ENCODE measurements at places on chromosomes 4 and X.

DNA sequence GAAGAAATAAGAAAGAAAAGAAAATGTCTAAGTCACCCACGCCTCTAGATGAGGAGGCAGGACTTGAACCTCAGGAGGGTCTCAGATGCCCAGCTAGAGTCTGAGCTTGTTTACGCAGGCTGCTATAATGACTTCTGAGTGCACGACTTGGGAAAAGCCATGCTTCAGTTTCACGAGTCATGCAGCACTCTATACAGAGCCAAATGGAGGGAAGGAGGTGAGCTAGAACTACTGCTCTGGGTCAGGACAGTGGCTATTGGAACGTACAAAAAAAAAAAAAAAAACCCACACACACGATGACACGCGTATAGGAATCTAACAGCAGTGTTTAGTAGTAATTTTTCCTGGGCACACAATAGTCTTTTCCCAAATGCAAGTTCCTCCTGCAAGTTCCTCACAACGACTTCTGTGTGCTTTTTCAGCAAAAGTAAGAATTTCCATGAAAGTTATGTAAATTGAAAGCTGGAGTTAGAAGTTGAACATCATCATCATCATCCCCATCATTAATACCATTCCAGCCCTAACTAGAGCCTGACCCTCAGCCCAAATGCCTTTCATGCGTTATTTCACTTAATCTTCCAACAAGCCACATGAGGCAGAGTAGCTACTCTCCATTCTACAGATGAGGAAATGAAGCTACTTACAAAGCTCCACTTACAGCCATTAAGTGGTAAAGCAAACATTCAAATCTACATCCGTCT is 36.6 kb downstream of the IRF2 start:
- DNase-seq: peak; percentile 54

- DNase-seq: no peak
These were observed 413.1 kb downstream of the GBA3 start for GRCh38 chr4:23105759-23106370.

GRCh38 chr4:69563424-69563823 is 67.7 kb upstream of the UGT2B4 start:
- DNase-seq: no peak

DNA sequence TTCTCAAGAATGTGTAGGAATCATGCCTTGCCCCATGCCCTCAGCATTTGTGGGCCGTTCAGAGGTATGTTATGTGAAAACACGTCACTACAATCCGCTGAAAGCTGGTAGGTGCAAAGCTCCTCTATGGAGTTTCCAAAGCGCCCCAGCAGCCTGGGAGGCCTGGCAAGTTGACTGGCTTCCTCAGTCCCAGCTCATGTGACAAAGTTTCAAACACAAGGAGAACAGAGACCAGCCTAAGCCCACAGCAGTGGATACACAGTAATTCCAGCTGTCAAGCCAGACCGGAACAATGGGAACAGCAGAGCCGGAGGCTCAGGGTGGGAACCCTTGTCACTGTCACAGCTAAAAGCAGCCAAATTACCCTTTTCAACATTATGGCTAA is 33.5 kb downstream of the NAT8L start:
- DNase-seq: peak; percentile 28

DNA sequence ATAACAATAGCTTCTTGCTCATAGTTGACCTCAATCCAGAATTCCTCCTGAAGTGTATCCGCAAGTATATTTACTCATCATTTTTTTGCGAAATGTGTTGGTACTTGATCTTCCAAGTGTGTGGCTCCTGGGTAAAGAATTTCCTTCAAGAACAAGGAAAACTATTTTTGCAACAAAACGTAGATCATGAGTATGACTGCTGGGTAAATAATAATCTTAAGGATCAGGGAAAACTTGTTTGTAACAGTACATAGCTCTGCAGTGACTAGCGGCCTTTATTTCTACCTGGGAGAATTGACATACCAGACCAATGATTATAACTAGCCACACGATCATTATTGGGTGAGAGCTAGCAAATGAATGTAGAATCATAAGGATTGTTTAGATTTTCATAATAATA is 1311.7 kb downstream of the ARAP2 start:
- DNase-seq: no peak

- DNase-seq: no peak
These were observed 197.1 kb downstream of the LRBA start for GRCh38 chr4:150817804-150818528.

- no peak for DNase-seq
These were observed 35.0 kb downstream of the RFC1 start for GRCh38 chr4:39331191-39331590.

GRCh38 chrX:69073241-69073640 is 92.0 kb downstream of the PJA1 start:
- DNase-seq: no peak

GRCh38 chrX:23554304-23554703 is 113.0 kb upstream of the PRDX4 start:
- DNase-seq: peak; percentile 25

- DNase-seq: no peak
These were observed 163.5 kb upstream of the UGT8 start for GRCh38 chr4:114435116-114435515.

- DNase-seq: no peak
These were observed 122.4 kb upstream of the HAND2 start for GRCh38 chr4:173652283-173652931.

DNA sequence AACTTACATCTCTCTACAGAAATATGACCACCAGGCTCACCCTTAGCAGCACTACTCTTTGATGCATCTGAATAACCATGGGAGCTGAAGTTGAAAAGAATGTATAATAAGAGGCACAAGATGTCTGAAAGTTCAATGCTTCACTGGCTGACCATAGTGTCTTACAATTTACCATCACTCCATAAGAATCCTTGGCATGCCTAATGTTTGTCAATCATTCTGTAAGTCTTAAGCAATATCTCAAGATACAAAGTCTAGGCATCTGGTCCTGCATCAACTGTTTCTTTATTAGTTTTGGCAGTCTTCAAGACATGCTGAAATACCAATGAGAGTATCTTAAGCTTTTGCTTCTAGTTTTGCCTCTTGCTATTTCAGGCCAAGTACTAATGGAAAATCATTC is 755.5 kb downstream of the STIM2 start:
- no peak for DNase-seq

DNA sequence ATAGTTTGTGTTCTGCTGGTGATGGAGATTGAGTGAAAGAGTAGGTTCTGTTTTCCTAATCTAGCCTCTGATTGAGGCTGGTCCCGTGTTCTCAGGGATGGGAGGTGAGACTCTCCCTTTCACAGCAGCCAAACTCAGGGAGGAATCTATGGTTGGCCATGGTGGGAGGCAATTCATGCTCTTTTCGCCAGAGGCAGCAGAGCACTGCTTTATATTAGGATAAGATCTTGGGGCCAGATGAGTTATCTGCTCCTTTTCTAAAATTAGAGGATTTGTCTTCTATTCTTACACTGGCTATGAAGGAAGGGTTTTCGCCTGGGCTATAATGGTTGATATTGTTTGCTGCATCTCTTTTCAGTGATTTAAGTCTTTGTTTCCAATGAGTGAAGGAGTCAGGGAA is 63.9 kb upstream of the NLGN4X start:
- DNase-seq: no peak

- peak; percentile 67 for DNase-seq
These were observed 3.8 kb upstream of the GUCY2F start for GRCh38 chrX:109485470-109486340.

GRCh38 chr4:55742655-55743202 is 76.9 kb upstream of the EXOC1L start:
- peak; percentile 1 for DNase-seq

GRCh38 chr4:186351668-186352194 is 85.7 kb downstream of the F11 start:
- DNase-seq: no peak

DNA sequence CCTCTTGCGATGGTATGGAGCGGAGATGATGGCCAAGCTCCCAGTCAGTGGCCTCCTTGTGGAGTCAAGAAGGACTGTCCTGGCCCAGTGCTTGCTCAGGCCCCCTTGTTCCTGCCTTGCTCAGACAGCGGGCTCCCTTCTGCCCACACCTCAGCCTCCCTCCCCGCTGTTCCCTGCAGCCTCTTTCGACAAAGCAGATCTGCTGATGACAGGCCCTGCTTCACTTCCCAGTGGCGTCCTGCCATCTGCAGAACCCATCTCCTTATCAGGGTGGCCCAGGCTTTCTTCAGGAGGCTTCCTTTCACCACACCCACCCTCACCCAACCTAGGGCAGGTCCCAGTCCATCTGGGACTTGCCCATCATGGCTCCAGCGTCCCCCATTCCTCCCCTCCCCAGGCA is 80.0 kb downstream of the CLDN34 start:
- no peak for DNase-seq

- DNase-seq: no peak
These were observed 8.4 kb upstream of the SH3RF1 start for GRCh38 chr4:169279108-169279507.

All from pons (tissue), 1 donor.